ENCODE measurements at places on chromosomes 5 and 9. TPM values are rescaled to one million over a fixed set of nuclear protein-coding genes. Genes with fewer than 3 reads are reported as not detected.

The LTC4S gene
- 2.0 TPM for polyA plus RNA-seq

The RECK gene
- polyA plus RNA-seq, result 30.9 TPM

The NR6A1 gene
- polyA plus RNA-seq, result 0.66 TPM

The GFI1B gene
- 0.71 TPM for polyA plus RNA-seq

The ACSL6 gene
- polyA plus RNA-seq, result 2.6 TPM

The SEMA6A gene
- polyA plus RNA-seq, result 61.6 TPM

The PCDHA4 gene
- 1.2 TPM for polyA plus RNA-seq

GRCh38 chr5:147095740-147096139 lies 139.1 kb upstream of the STK32A start:
- DNase-seq, result no peak

DNA sequence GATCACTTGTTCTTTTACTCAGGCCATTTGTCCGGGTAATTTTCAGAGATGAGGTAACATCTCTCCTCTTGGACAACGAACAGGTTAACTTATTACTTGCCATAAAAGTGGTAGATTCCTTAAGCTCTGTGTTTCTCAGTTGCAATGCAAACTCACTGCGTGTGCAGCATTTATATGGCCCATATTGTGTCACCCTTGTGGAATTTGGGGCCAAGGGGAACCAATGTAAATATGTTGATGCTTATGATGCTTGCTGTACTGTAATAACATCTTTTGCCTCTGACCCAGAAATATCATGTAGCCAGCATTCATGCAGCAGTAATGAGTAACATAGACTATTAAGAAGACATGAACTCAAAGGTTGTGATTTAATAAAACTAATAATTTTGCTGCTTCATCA lies 175.8 kb downstream of the ADAMTS6 start:
- DNase-seq, result no peak

DNA sequence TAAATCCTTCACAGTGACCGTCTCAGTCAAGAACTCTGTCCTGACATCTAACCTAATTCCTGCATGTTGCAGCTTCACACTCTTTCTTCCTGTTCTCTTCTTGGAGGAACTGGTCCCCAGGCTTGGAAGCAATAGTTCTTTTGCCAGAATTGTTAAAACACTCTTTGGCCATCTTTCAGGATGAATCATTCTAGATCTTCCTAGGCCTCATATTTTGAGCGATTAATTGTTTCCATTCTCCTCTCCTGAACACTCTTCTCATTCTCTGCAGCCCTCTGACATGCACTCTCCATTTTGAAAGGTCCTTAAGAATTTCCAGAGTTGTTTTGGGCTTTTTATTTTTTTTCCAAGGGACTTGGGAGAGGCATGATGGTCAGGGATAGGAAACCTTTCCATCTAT lies 85.8 kb downstream of the FAM114A2 start:
- DNase-seq, result no peak

GRCh38 chr9:121604242-121604641 lies 47.2 kb upstream of the DAB2IP start:
- DNase-seq, result no peak

- DNase-seq, result no peak
Measured at GRCh38 chr9:136961279-136962065, 9.4 kb downstream of the LCN12 start.

DNA sequence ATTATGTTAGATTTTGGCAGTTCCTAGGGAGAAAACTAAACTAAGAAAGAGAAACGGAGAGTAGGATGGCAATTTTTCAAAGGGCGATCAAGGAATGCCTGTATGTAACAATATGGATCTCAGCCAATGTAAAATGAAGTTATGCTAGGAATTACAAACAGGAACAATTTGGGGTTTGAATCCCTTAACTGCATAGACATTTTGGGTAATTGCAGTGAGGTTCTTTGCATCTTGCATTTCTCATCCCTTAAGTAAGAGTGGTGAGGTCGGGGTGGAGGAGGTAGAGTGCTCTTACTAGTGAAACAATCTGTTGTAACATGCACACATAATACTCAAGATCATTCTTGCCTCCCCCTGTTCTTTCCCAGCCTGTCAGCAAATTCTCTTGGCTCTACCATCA lies 137.6 kb downstream of the NPR3 start:
- no peak for DNase-seq

DNA sequence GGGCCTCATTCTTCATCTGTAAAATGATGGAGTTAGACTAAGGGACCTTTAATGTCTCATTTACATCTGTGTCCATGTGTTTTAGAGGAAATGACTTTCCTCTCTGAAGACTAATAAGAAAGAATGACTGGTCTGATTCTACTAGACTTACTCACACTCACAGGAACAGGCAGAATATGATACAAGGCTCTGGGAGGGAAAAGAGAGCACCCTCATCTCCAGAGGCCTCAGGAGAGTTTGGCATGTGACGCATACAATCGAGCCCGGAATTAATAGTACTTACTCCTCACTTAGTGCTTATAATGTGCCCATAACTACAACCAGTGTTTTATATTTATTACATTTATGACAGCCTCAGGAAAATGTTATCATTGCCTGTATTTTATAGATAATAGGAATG lies 608.7 kb downstream of the KCTD16 start:
- DNase-seq, result no peak

DNA sequence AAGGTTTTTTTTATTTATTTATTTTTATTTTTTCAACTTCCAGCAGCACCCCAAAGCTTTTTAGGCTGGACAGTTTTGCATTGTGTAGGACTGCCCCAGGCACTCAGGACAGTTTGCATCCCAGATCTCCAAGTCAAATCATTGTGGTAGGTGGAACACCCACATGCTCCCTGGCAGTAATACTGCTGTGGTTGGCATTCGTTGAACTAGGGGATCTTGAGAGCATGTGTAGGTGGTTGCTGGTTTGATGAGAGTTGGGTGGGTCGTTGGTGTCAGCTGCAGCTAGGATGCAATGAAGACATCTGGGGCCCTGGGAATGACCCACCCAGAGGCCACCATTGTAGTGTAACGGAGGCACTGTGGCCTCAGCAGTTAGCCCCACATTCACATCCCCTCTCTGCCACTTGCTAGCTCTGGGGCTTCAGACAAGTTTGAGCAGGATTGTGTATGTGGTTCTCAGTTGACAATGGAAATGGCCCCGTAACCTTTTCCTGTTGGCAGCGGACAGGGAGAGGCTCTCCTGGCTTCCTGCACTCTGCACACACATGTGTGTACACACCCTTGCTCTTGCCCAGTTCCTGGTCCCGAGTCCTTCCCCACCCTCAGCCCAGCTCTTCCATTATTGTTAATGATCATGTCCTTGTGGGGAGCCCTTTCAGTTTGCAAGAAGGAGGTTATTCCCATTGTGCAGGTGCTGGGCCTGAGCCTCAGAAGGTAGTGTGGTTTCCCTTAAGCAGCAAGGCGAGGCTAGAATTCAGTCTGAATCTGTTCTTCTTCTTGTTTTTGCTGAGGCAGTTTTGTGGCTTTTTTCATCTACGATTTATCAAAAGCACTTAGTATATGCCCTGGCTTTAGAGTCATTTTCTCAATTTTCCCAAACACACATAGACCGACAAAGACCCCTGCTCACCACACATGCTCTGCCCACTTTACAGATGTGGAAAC lies 46.5 kb downstream of the PPARGC1B start:
- no peak for DNase-seq

GRCh38 chr5:89755024-89755423 lies 654.5 kb downstream of the CETN3 start:
- DNase-seq, result no peak

DNA sequence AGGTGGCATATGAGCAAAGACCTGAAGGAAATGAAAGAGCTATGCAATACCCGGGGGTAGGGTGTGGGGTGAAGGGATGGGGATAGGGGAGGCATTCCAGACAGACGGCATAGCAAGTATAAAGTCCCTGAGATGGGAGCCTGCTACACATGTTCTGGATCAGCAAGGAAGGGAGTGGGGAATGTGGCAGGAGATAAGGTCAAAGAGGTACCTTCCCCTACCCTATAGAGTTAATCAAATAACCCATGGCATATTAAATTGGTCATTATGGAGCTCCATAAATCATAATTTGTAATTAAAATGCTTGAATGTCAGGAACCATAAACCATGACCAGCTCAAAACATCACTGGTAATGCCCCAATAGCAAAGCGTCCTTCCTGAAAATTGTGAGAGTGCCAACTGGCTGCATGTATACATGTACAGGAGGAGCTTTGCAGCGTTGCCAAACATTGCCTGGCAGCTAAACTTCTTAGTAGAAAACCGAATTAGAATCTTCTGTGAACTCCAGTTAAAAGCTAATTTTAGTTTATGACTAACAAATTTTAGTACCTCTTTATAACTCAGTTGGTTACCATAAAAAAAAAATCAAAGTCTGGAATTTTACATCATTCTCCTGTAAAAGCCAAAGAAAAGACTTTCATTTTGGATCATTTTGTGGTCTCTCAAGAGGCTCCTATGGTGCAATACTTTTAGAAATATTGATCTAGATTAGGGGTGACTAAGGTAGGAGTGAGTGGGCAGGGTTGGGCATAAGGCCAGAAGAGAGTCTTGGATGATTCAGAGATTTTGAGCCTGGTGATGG lies 4.7 kb downstream of the DNAI1 start:
- DNase-seq, result no peak

GRCh38 chr9:126860757-126861466 lies 473 bp downstream of the ZBTB34 start:
- DNase-seq, result no peak

Measured in left renal cortex interstitium (tissue), 4 donors.